ENCODE measurements at places on chromosomes 2 and 18. TPM values are rescaled to one million over a fixed set of nuclear protein-coding genes. Genes with fewer than 3 reads are reported as not detected.

The PELI1 gene
- total RNA-seq = 16.6 TPM

The TUBA3E gene
- not detected for total RNA-seq

The CNDP1 gene
- total RNA-seq = not detected

The CRACDL gene
- total RNA-seq = 14.8 TPM

The CMPK2 gene
- 6.7 TPM for total RNA-seq

The FAM228B gene
- total RNA-seq = 56.7 TPM

The PLCL1 gene
- total RNA-seq = 2.9 TPM

The GALNT5 gene
- total RNA-seq = not detected

The GATA6 gene
- 114 TPM for total RNA-seq

The ANKRD53 gene
- 10.2 TPM for total RNA-seq

The RGPD4 gene
- total RNA-seq = not detected

The GCG gene
- total RNA-seq = 129 TPM

The LIMS4 gene
- total RNA-seq = 8.3 TPM

The FBXO48 gene
- total RNA-seq = 0.78 TPM

The CAPN10 gene
- total RNA-seq = 34.3 TPM

The REG1B gene
- 4,279 TPM for total RNA-seq

The AQP4 gene
- not detected for total RNA-seq

The RNU2-63P gene
- not detected for total RNA-seq

The ZNF521 gene
- total RNA-seq = 17.4 TPM

The C2orf78 gene
- total RNA-seq = not detected

The CCDC74A gene
- 4.3 TPM for total RNA-seq
